ENCODE measurements at places on chromosomes 3 and 15.

DNA sequence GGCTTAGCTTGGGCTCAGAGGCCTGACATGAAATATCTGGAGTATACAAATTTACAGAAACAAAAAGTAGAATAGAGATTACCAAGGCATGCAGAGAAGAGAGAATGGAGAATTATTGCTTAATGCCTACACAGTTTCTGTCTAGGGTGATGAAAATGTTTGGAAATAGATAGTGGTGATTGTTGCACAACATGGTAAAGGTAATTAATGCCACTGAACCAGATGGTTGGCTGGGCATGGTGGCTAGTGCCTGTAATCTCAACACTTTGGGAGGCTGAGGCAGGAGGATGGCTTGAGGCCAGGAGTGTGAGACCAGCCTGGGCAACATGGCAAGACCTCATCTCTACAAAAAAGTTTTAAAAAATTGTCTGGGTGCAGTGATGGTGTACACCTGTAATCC, 46.6 kb upstream of the OSBPL11 start:
- DNase-seq: no peak

DNA sequence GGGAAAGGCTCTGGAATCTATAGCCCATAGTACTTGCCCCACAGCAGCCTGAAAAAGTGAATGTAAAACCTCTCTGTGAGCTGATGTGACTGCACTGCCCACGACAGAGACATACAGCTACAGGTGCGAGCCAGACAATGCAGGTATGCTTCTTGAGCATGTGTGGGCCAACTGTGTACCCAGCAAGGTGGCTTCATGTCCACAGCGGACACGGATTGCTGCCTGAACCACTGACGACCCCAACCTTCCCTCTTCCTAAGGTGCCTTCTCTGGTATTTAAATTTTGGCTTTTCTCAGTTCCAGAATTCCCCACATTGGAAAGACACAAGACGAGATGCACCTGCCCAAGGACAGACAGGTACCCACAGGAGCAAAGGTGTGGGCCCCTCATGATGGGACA, 65.8 kb downstream of the SCN5A start:
- no peak for DNase-seq

GRCh38 chr15:48096813-48097212, 24.0 kb upstream of the SLC24A5 start:
- no peak for DNase-seq

DNA sequence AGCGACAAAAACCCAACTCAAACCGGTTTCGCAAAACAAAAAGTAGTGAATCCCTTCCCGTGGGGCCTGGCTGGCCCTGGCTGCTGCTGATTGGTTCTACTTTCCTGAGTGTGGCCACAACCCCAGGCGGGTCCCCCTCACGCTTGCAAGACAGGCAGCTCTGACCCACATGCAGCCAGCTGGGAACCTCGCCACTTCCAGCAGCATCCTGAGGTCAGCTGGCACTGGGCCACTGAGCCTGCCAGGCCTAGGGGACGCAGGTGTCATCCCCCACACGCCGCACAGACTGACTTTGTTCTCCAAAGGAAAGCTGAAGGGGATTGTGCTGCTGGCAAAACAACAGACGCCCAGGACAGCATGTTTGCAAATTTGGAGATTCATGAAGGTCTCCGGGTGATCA, 111.1 kb downstream of the TPRA1 start:
- no peak for DNase-seq

Measured in LNCaP clone FGC (cell line).